ENCODE measurements at places on chromosomes 3 and 15. TPM values are rescaled to one million over a fixed set of nuclear protein-coding genes. Genes with fewer than 3 reads are reported as not detected.

DNA sequence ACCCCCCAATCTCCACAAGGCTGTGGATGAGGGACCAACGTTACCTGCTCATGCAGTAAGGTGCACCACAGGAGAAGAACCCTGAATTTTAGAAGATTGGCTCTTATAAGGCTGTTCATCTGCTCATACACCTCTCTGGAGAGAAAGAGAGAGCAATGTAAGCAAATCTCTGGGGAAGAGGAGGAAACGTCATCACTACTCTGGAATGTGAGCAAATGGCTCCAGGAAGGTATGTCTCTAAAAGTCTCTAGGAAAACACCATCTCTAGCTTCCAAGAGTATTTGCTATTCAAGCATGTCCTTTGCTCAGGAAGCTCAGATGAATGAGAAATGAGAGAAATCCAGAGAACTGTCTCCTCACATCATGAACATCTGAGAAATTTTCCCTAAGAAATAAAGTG is 235.4 kb downstream of the TBL1XR1 start:
- no peak for DNase-seq

DNA sequence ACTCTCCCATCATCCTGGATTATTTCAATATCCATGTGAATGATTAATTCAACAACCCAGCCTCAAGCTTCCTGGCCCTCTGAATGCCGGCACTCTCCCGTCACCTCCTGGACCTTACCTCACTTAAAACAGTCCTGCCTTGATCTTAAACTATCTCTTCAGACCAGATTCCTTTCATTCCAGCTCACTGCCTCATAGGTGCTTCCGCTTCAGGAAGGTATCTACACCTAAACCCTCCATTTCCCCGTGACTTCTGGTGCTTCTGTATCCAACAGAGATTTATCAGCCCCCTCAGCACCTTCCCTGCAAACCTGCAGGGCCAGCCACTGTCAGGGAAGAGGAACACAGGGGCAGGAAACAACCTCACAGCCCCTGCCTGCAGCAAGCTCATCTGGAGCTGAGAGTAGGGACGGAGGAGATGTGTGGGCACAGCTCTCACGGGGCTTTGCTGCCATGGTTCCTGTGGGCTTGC is 98.9 kb upstream of the TJP1 start:
- no peak for DNase-seq

DNA sequence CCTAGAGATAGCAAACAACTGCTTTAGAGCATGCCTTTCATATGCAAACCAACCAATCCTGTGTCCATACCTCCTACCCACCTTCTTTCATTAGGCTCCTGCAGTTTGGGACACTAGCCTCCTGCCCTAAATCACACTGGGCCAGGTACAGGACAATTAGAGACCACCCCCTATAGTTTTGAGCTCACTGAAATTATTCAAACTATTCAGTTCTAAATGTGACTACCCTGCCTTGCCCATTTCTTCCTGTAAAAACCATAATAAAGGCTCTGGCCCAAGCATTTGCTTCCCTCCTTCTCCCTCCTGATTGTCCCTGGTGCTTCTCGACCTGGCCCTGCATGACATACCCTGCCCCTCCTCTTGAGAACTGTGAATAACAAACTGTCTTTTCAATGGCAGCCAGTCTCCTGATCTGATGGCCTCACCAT is 31.4 kb upstream of the LRIG1 start:
- DNase-seq: no peak

DNA sequence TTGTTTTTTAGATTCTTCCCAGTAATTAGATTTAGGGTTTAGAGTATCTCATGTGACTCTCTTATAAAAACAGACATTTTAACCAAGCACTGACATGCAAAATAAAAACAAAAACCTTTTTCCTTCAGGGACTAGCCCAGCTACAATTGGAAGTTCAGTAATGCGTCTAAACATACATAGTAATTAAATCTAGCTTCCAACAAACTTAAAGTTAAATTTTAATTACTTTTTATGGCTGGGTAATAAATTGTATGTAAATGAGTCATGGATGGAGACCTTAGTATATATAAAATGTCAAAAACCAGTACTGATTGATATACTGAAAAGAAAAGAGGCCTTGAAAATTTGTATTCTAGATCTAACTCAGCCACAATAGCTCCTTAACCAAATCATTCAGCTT is 43.6 kb upstream of the AP4E1 start:
- DNase-seq: no peak

DNA sequence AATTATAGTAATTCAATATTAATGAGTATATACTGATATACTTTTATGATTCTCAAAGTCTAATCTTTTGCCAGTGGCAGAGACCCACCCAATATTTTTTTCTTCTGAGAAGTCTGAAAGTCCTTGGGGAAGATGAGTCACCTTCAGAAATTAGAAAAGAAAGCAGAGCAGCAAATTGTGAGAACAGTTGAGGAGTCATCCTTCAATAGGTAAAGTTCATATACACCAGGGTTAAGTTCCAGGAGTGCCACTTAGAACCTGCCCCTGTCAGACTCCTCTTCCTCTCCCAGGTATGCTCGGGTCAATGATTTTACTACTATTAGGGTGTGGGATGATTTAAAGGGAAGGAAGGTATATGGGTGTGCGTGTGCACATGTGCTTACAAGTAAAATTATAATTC is 7.1 kb downstream of the CLRN1 start:
- no peak for DNase-seq

GRCh38 chr15:52102463-52102862 is 10.1 kb downstream of the BCL2L10 start:
- DNase-seq: peak; percentile 83

DNA sequence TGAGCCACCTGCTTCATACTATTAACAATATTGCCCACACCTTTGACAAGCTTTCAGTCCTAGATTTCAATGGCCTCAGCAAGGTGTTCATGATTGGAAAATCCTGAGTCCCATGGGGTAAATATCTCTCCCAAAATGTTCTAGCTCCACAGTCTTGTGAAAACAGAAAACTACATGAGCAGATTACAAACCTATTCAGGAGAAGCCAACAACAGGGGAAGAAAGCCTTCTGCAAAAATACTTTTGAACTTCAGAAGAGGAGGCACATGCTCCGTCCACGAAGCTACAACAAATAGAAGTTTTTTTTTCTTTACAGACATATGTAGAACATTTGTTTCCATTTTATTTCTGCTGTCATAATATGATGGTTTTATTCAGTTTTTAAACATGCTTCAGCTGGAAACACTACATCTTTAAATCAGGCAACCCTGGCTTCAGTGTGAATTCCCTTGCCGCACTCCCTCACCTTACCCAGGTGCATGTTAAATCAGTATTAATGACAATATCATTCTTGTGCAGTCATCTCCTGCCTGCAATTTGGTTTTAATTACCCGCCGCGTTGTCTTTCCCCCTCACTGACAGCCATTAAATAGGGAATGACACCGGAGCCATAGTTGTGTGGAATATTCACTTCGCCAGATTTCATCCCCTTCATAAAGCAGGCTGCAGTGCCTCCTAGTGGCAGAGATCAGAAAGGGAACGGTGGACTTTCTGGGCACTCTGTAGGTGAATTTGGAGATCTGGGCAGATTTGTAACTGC is 725.5 kb upstream of the ARRDC4 start:
- DNase-seq: peak; percentile 69

- DNase-seq: peak; percentile 60
These were observed 2.3 kb downstream of the LRRC28 start for GRCh38 chr15:99253381-99254090.

The SLC12A1 gene
- total RNA-seq: not detected

DNA sequence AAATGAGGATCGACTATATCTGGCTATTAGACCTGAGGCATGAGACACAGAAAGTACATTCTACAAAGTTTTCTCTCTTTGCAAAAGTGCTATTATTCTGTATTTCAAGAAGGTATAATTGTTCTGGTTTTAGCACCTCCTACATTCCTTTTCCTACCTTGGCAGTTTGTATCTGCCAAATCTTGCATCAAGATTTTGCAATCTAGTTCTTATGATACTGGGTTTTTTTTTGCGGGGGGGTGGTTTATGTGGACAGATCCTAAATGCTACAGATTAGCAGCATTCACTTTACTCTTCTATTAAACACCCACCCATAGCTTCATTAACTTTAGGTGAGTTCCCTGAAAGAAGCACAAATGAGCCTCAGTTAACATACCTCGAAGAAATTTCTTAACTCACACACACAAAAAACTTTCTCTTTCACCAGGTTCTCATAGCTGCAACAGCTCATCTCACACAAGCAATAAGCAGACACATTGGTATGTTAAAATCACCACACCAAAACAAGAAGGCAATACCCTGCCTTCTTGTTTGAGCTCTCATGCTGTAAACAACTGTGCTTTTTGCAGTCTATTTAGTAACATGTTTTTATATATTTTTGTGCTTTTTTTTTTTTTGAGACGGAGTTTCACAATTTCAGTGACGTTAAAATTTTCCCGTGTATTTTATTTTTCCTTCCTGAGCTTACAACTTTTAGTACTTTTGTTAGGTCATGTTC is 73.0 kb upstream of the VGLL4 start:
- DNase-seq: peak; percentile 38

The GLT8D1 gene
- total RNA-seq: 47.2 TPM

The GP5 gene
- total RNA-seq: under 0.01 TPM

DNA sequence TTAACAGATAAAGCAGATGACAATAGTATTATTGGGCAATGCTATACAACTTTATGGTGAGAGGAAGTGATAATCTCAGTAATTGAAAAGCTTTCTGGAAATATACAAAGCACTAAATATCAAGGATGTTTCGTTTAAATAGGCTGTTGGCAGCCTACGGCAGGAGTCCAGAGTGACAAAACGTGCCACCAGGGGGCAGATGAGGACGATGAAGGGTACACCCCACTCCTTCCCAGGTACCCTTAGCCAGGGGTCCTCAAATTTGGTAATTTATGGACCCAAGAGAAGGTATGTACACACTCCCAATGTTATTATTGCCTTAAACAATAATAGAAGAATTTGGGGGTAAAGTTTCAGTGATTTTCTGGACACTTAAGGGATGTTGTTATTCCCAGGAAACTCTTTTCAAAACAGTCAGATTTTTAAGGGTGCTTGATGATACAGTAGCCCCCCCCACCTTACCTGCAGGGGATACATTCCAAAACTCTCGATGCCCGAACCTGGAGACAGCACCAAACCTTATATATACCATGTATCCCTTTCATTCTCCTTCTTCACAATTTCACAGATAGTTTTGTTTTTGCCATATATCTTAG is 1.4 kb upstream of the MAGEL2 start:
- peak; percentile 10 for DNase-seq

DNA sequence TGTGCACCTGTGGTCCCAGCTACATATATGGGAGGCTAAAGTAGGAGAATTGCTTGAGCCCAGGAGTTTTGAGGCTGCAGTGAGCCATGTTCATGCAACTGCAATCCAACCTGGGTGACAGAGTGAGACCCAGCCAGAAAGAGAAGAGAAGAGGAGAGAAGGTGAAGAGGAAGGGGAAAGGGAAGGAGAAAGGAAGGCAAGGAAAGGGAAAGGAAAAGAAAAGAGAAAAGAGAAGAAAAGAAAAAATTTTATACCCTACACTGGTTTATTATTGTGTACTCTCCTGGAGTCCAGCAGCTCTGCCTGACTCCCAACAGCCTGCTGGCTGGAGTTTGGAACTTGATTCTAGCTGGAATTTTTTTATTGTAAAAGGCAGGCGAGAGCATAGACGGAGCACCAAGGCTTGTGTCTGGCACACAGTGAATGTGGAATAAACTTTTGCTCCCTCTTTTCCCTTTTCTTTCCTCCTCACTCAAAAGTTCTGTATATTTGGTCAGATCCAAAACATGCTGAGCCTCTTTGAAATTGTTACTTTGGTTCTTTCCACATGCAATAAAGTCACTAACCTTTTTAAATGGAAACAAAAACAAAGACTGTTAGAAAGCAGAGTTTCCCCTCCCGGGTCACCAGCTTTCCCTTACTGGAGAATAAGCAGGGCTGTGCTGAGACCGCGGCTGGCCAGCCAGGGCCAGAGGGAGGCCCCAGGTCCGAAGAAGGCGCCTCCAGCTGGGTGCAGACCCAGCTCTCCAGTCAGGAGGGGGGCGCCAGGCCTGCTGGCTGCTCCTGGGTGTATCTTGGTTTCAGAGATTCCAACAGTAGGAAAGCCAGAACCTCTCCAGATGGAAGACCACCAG is 9.9 kb downstream of the THSD4 start:
- peak; percentile 75 for DNase-seq

- DNase-seq: no peak
These were observed 16.3 kb downstream of the TMEM43 start for GRCh38 chr3:14141144-14141543.

The TM4SF4 gene
- total RNA-seq: 0.22 TPM

DNA sequence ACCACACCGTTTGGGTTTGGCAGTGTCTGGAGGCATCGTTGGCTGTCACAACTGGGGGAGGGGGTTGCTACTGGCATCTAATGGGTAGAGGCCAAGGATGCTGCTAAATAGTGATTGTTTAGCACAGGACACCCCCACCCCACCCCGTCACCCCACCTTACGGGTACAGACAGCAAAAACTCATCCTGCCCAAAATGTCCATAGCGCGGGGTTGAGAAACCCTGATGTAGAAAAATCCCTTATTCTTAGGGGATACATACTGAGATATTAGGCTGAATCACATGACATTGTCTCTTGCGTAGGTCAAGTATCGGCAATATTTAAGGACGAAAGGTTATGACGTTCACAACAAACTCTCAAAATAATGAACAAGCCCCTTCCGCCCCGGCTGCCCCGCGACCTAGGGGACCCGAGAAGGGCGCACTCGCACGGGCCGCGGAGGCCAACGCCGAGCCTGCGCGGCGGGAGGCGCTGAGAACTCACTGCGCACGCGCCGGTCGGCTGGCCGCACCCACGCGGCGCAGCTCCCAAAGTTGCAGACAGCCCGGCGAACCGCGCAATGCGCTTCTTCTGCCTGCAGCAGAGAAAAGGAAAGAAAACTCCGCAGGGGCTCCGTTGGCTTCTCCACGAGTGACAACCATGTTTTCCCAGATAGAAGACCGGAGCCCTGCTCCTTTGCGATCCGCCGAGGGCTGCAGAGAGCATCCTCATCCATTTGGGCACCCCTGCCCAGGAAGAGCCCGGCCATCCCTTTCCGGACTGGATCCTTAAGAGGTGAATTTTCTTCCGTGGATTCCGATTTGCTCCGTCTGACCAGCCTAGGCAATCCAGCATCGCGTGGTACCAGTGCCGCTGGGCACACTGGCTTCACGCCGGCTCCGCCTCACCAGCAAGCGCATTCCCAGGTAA is 136.8 kb upstream of the CCDC54 start:
- peak; percentile 68 for DNase-seq

The SH3BP5 gene
- total RNA-seq: 42.3 TPM

DNA sequence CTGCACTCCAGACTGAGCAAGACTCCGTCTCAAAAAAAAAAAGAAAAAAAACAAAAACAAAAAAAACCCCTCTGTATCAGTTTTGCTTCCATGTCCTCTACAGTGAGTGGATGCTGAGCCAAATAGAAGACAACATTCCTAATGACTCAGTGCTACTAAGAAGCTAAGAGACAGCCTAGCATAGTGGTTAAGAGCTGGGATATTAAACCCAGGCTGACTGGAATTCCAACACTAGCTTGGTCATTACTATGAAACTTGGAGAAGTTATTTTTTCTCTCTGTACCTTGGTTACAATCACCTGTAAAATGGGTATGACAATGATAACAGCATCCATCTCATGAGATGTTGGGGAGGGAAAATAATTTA is 60.9 kb upstream of the PYGO1 start:
- DNase-seq: no peak

All from lung microvascular endothelial cell (primary cell).